ENCODE measurements at places on chromosomes 11 and 22.

GRCh38 chr11:2789331-2789730 is 89.5 kb upstream of the KCNQ1OT1 start:
- DNase-seq: peak; percentile 14

DNA sequence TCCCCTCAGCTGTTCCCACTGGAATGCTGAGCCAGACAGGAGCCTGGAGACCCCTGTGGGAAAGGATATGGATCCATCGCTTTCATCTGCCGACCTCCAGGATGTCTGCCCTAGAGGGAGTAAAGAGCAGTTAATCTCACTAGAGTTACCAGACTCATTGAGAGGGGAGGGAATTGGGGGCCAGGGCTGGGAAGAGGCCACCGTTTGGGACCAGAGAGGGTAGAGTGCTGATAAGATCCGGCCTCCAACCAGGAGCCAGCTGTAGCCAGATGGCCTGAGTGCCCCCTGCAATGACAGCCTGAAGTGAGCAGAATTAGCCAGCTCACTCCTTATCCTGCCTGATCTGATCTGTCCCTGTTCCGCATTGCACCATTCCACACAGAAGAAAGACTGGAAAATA is 3.7 kb upstream of the APLNR start:
- DNase-seq: no peak

GRCh38 chr11:10934293-10934860 is 76.5 kb upstream of the ZBED5 start:
- no peak for DNase-seq

- DNase-seq: no peak
Observed at GRCh38 chr22:39207141-39208012, 37.4 kb downstream of the PDGFB start.

GRCh38 chr11:95100191-95100648 is 10.6 kb downstream of the ENDOD1 start:
- no peak for DNase-seq

DNA sequence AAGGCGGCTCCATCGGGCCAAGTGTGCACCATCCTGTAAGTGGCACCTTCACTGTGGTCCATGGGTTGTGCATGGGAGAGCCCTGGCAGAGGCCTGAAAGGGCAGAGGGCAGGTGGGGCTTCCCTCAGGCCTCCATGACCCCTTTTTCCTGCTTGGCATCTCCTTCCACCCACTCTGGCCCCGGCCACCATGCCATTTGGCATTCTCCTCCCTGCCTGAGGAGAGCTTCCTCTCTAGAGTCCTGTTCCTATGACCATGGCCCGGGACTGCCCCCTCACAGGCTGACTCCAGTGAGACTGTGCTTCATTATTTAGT is 4.9 kb downstream of the OTOG start:
- DNase-seq: no peak

- no peak for DNase-seq
Observed at GRCh38 chr11:61138935-61139334, 22.3 kb downstream of the VPS37C start.
